B cell (primary cell): ENCODE measurements at places on chromosomes 4 and X. TPM values are rescaled to one million over a fixed set of nuclear protein-coding genes. Genes with fewer than 3 reads are reported as not detected.

- H3K4me1 ChIP-seq: no peaks in the 10 kb centered on the region
- H3K27me3 ChIP-seq: no peaks in the 10 kb centered on the region
- no peak for DNase-seq
These were observed 106.7 kb downstream of the PDLIM5 start for GRCh38 chr4:94558392-94558904.

The CXorf65 gene
- polyA plus RNA-seq: 24.8 and 49.6 TPM in 2 replicates

DNA sequence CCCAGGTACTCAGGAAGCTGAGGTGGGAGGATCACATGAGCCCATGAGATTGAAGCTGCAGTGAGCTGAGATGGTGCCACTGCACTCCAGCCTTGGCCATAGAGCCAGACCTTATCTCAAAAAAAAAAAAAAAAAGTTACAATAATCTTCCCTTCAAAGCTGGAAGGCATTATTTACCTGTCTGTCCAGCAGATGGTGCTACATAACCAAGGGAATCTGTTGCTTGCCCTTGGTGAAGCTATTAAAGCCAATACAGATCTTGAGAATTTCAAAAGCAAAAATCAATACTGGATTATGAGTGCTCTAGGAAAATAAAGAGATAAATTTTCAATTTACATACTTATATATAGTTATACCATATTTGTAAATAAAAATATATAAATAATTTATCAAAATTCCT is 25.9 kb downstream of the PKD2 start:
- DNase-seq: peak; percentile 64
- no peaks in the 10 kb centered on the region for H3K36me3 ChIP-seq
- H3K4me1 ChIP-seq: no peaks in the 10 kb centered on the region

The ADAM29 gene
- not detected in 2 replicates for polyA plus RNA-seq

The NPNT gene
- polyA plus RNA-seq: not detected in 2 replicates

DNA sequence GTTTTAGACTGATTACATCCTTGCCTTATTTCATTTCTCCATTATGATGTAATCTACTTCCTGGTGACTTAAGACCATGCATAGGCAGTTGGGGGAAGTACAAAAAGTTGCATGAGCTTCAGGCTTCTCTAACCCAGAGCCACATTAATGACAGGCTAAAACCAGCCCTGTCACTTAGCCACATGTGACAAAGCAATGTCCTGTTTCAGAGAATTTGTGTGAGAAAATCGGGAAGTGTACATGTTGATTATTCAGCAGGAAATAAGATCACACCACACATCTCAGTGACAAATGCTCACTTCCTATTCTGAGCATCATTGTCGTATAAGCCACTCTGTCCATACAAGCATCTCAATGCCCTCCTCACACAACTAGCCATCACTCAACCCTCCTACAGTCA is 98.5 kb upstream of the MAGEB16 start:
- H3K27ac ChIP-seq: no peak overlapping the region
- no peaks in the 10 kb centered on the region for H3K27me3 ChIP-seq
- no peaks in the 10 kb centered on the region for H3K4me1 ChIP-seq
- no peak overlapping the region for H3K4me3 ChIP-seq
- H3K36me3 ChIP-seq: no peaks in the 10 kb centered on the region

- DNase-seq: no peak
- no peak overlapping the region for H3K27ac ChIP-seq
- H3K27me3 ChIP-seq: no peaks in the 10 kb centered on the region
- no peaks in the 10 kb centered on the region for H3K36me3 ChIP-seq
- H3K4me3 ChIP-seq: no peak overlapping the region
These were observed 447.7 kb upstream of the CTSO start for GRCh38 chr4:156401371-156401770.

DNA sequence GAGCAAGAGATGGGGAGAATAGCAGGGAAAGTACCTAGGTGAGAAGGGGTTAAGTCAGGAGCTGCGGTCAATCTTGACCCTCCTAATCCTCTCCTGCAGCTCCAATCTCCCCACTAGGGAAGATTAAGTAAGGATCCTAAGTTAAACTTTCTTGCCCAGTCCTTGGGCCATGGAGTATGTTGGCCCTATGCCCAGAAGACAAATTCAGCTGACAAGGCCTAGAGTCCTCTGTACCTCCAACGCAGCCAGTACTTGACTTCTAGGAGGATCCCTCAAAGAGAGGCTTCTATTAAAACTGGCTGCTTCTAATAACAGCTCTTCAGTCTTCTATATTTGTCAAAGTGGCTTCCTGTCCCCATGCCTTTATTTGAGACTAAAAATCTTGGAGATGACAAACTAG is 1.4 kb downstream of the CLDN2 start:
- no peak overlapping the region for H3K4me3 ChIP-seq
- H3K27ac ChIP-seq: no peak overlapping the region
- no peaks in the 10 kb centered on the region for H3K27me3 ChIP-seq
- DNase-seq: no peak
- no peaks in the 10 kb centered on the region for H3K36me3 ChIP-seq

GRCh38 chr4:158446106-158446505 is 75.6 kb upstream of the RXFP1 start:
- no peaks in the 10 kb centered on the region for H3K36me3 ChIP-seq
- no peak overlapping the region for H3K4me3 ChIP-seq
- H3K27me3 ChIP-seq: no peaks in the 10 kb centered on the region
- no peak for DNase-seq
- no peak overlapping the region for H3K27ac ChIP-seq
- H3K4me1 ChIP-seq: no peaks in the 10 kb centered on the region

DNA sequence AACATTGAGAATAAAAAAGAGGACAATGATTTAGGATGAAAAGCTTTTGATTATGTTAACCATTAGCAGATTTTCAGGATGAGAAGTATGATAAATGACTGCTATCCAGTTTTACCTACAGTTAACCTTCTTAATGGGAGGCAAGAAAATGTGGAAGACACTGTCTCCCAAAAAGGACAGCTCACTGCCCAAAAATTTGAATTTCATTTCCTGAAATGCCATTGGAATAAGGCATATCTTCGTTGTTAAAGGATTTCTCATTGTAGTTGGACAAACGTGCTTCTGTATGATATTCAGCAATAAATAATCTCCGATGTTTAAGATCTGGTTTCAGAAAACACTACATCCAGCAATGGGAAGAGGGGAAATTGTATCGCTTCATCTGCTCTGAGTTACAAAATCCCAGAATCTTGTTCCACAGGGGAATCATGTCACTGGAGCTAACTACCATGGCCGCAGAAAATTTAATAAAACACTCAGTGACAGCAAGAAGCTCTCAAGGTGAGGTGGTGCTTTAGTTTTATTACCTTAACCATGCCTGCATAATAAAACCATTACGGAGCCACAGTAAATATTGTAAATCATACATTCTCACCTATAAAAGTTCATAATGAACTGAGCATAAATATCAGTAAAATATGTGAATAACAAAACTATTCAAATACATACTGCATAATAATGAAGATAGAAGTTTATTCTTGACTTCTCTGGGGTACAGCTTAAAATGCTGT is 552.3 kb downstream of the PCDH7 start:
- H3K27ac ChIP-seq: no peak overlapping the region
- no peak for DNase-seq
- no peaks in the 10 kb centered on the region for H3K27me3 ChIP-seq
- no peaks in the 10 kb centered on the region for H3K36me3 ChIP-seq
- no peak overlapping the region for H3K4me3 ChIP-seq

DNA sequence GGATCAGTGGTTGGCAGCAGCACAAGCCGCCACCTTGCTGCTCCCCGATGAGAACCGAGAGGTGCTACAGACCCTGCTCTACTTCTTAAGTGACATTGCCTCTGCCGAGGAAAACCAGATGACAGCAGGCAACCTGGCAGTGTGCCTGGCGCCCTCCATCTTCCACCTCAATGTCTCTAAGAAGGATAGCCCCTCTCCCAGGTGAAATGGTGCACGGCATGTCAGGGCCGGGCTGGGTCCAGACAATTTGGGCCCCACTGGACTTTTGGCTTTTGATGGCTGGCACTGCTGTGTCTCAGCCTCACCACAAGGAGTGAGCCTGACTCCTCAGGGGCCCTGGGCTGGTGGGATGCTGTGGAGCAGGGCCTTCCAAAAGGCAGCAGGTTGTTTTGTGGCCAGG is 74.1 kb downstream of the STARD8 start:
- DNase-seq: no peak
- H3K4me1 ChIP-seq: no peaks in the 10 kb centered on the region
- H3K4me3 ChIP-seq: no peak overlapping the region
- no peak overlapping the region for H3K27ac ChIP-seq

DNA sequence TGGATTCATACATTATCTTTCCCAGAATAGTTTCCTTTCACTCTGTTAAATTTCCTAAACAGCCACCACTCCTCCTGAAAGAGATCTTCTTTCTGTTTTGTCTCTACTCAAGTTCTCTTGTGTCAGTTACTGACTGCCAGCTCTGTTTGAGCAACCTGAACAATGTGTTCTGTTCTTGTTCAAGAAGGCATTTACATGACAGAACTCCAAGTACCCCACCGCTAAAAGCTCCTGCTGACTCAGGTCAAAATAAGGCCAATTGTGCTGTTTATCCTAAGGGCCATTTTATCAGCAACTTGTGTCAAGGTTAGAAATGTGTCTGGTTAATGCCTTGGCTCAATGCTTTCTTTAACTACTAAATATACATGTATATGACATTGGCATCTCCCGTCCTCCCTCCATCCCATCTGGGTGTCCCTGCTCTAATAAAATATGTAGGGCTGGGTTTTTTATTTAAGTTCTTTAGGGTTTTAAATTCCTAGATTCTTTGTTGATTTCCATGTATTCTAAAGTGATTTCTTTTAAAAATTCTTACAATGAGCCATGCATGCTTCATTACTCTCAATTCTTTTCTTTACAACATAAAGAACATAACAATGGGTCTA is 144.3 kb upstream of the PAQR3 start:
- no peaks in the 10 kb centered on the region for H3K27me3 ChIP-seq
- no peaks in the 10 kb centered on the region for H3K36me3 ChIP-seq
- no peak overlapping the region for H3K27ac ChIP-seq
- H3K4me3 ChIP-seq: no peak overlapping the region
- no peaks in the 10 kb centered on the region for H3K4me1 ChIP-seq

DNA sequence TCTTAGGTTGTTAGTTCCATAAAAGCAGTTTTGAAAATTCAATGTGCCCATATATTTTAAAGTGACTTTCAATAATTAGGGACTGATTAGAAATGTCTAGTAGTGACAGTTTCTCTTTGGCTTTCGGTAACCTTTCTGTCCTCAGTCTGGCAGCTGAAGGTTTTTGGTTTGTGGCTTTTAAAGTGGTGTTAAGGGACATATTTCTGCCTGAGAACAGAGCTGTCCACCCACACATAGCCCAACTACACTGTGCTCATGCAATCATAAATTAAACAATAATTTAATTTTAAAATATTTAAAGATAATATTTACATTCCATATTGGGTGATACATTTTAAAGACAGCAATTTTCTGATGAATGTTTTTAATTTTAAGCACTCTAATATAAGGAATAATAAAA is 335.0 kb upstream of the TENM3 start:
- H3K4me3 ChIP-seq: no peak overlapping the region
- H3K4me1 ChIP-seq: no peaks in the 10 kb centered on the region
- no peak overlapping the region for H3K27ac ChIP-seq
- no peak for DNase-seq
- H3K36me3 ChIP-seq: no peaks in the 10 kb centered on the region

The POU4F2 gene
- polyA plus RNA-seq: not detected in 2 replicates

GRCh38 chrX:115363372-115363771 is 73.9 kb downstream of the LUZP4 start:
- no peaks in the 10 kb centered on the region for H3K36me3 ChIP-seq
- H3K4me1 ChIP-seq: no peaks in the 10 kb centered on the region
- H3K27ac ChIP-seq: no peak overlapping the region
- H3K27me3 ChIP-seq: no peaks in the 10 kb centered on the region

DNA sequence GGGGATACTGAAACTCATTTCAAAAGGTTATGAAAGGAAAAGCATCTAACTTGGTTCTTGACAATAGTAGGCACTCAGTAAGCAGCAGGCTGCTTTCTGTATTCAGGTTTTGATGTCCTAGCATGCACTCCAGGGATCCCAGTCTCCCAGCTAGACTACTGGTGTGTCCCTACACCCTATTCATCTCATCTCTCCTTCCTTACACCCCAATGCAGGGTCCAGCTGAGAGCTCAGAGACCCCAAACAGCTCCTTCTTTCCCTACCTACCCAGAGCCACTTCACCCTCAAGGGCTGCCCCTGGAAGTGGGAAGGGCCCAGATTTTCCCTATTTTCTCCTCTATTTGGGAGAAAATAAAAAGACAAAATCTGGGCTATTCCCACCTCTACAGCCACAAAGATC is 1.6 kb upstream of the EFNB1 start:
- H3K4me3 ChIP-seq: no peak overlapping the region
- H3K4me1 ChIP-seq: peaks cover 31% of the 10 kb centered on the region
- no peak overlapping the region for H3K27ac ChIP-seq

The EPHA5 gene
- not detected in 2 replicates for polyA plus RNA-seq

- H3K27me3 ChIP-seq: no peaks in the 10 kb centered on the region
- no peaks in the 10 kb centered on the region for H3K36me3 ChIP-seq
- DNase-seq: no peak
- H3K27ac ChIP-seq: no peak overlapping the region
- H3K4me1 ChIP-seq: no peaks in the 10 kb centered on the region
- H3K4me3 ChIP-seq: no peak overlapping the region
These were observed 138.7 kb downstream of the VSIG4 start for GRCh38 chrX:65900850-65901844.

The SPANXD gene
- polyA plus RNA-seq: not detected in 2 replicates

DNA sequence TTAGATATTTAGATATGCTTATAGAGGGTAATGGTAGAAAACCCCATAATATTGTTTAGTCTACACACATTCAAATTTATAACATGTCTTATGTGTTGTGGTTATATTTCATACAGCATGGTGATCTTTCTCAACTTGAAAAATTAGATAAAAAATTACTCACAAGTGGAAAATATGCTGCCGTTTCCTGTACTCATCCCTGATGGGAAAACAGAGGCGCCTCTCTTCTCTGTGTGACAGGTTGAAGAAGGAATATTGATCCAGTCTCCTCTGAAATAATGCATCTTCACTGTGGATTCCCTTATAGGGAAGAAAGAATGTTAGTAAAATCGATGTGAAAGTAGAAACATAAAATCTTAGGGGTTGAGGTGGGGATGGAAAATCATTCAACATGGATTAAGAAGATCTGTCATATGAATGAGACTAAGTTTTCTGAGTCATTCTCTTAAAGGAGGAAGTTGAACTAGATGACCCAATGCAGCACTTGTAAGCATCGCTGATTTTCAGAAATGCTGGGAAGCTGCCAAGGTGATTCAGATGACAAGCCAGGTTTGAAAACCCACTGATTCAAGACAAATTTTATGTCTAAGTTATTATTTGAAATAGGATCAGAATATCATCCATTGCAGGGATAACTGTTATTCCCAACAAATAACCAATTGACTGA is 70.7 kb downstream of the ANKRD50 start:
- no peak for DNase-seq
- H3K27ac ChIP-seq: no peak overlapping the region
- H3K36me3 ChIP-seq: no peaks in the 10 kb centered on the region
- no peak overlapping the region for H3K4me3 ChIP-seq
